Neural crest cell (in vitro differentiated cells): ENCODE measurements at places on chromosomes 1 and 21. TPM values are rescaled to one million over a fixed set of nuclear protein-coding genes. Genes with fewer than 3 reads are reported as not detected.

GRCh38 chr1:19163261-19163660 lies 46.8 kb downstream of the UBR4 start:
- H3K27me3 ChIP-seq, result no peaks in the 10 kb centered on the region
- H3K4me1 ChIP-seq, result no peaks in the 10 kb centered on the region
- H3K4me3 ChIP-seq, result no peak overlapping the region
- no peak for DNase-seq

- H3K4me3 ChIP-seq, result no peak overlapping the region
- DNase-seq, result no peak
- no peaks in the 10 kb centered on the region for H3K27me3 ChIP-seq
- H3K27ac ChIP-seq, result no peak overlapping the region
- H3K36me3 ChIP-seq, result no peaks in the 10 kb centered on the region
- peaks cover 5% of the 10 kb centered on the region for H3K4me1 ChIP-seq
Measured at GRCh38 chr21:34771512-34772028, 102.8 kb downstream of the CLIC6 start.

GRCh38 chr1:223358826-223359225 lies 5.2 kb downstream of the SUSD4 start:
- H3K27me3 ChIP-seq, result peaks cover 87% of the 10 kb centered on the region
- no peaks in the 10 kb centered on the region for H3K36me3 ChIP-seq
- peaks cover 15% of the 10 kb centered on the region for H3K4me1 ChIP-seq
- H3K4me3 ChIP-seq, result no peak overlapping the region

GRCh38 chr1:154851392-154852177 lies 18.5 kb downstream of the KCNN3 start:
- no peaks in the 10 kb centered on the region for H3K27me3 ChIP-seq
- no peak overlapping the region for H3K4me3 ChIP-seq
- peak overlapping the region; percentile 30 for H3K27ac ChIP-seq
- peak; percentile 32 for DNase-seq

GRCh38 chr1:58811303-58811702 lies 27.5 kb upstream of the JUN start:
- H3K4me1 ChIP-seq, result peaks cover 34% of the 10 kb centered on the region
- no peaks in the 10 kb centered on the region for H3K36me3 ChIP-seq
- H3K27me3 ChIP-seq, result no peaks in the 10 kb centered on the region
- H3K27ac ChIP-seq, result no peak overlapping the region
- DNase-seq, result no peak
- H3K4me3 ChIP-seq, result no peak overlapping the region

GRCh38 chr1:65045022-65045817 lies 78.9 kb upstream of the JAK1 start:
- no peak for DNase-seq
- H3K27ac ChIP-seq, result no peak overlapping the region
- no peaks in the 10 kb centered on the region for H3K27me3 ChIP-seq
- H3K4me3 ChIP-seq, result no peak overlapping the region
- no peaks in the 10 kb centered on the region for H3K36me3 ChIP-seq

DNA sequence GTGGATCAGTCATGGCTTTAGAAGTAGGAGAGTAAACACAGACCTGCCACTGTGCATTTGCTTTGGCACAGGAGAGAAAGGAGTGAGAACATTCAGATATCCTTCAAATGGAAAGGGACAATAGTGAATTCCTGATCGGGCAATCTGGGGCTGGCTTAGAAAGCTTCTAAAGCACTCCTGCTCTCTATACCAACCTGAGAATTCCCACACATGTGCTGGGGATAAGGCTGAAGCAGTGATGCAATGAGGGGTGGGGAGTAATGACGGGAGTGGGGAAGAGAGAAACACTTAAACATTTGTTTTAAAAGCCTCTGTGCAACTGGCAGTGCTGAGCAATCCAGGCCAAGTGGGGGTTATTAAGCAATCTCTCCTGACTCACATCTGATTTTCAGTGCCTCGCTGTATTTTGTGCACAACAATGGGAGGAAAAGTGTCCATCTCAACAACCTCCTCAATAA lies 108.8 kb downstream of the KIAA0319L start:
- H3K4me1 ChIP-seq, result peaks cover 8% of the 10 kb centered on the region
- H3K4me3 ChIP-seq, result no peak overlapping the region
- no peak for DNase-seq
- H3K27ac ChIP-seq, result no peak overlapping the region

DNA sequence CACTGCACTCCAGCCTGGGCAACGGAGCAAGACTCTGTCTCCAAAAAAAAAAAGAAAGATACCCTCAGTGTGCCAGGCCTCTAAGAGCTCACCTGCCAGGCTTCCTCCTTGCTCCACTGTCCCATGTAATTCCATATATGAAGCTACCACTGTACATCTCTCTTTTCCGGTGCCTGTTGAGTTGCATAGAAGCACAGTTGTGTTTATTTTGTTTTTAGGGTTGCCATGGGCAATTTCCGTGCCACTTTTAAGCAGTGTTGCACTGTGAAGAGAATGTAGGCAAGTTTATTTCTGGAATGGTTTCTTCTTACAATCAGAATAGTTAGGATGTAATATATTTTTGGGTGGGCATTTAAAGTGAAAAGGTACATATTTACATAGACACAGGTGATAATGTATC lies 23.3 kb downstream of the MR1 start:
- peaks cover 3% of the 10 kb centered on the region for H3K27me3 ChIP-seq
- peaks cover 2% of the 10 kb centered on the region for H3K36me3 ChIP-seq
- DNase-seq, result no peak

- H3K4me3 ChIP-seq, result no peak overlapping the region
- no peak overlapping the region for H3K27ac ChIP-seq
- H3K36me3 ChIP-seq, result no peaks in the 10 kb centered on the region
- peaks cover 3% of the 10 kb centered on the region for H3K27me3 ChIP-seq
Measured at GRCh38 chr1:101115112-101115511, 89.5 kb upstream of the DPH5 start.

GRCh38 chr1:38394303-38394702 lies 347.7 kb upstream of the POU3F1 start:
- no peak overlapping the region for H3K27ac ChIP-seq
- peaks cover 18% of the 10 kb centered on the region for H3K36me3 ChIP-seq
- no peaks in the 10 kb centered on the region for H3K4me1 ChIP-seq

GRCh38 chr1:54384918-54385726 lies 21.1 kb downstream of the SSBP3 start:
- no peaks in the 10 kb centered on the region for H3K27me3 ChIP-seq
- H3K4me1 ChIP-seq, result peaks cover 28% of the 10 kb centered on the region
- no peak overlapping the region for H3K4me3 ChIP-seq
- peaks cover 3% of the 10 kb centered on the region for H3K36me3 ChIP-seq
- H3K27ac ChIP-seq, result no peak overlapping the region

DNA sequence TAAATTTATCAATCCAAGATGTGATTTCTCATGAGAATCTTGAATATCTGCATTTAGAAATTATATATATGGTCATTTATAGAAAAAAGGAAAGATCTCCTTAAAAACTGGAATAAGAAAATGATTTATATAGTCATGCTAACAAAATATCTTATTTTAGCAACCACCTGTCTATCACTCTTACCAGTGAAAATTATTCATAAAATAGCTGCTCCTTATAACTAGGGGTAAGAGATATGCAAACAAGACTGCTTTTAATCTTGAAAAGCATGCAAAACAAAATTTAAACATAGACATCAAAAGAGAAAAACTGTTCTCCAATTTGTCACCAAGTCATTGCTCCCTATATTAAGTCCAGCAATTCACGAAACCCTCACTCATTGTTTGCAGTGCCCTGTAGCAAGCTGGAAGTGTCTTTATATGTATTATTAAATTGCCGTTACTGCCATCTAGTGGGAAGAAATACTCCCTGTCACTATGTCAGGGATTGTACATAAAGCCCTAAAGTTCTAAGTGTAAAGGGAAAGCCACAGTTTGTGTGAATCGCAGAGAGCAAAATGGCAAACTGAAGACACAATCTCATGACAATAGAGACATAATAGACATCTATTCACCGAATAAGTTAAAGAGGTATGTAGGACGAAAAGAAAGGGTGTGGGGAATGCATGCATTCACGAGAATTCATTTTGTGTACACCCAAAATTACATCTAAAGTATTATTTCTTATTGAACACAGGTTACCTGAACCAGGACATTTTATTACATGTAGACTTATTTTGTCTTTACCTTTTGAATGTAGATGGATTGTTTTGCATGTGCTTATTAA lies 600.5 kb downstream of the USP25 start:
- peaks cover 21% of the 10 kb centered on the region for H3K4me1 ChIP-seq
- DNase-seq, result peak; percentile 26
- no peak overlapping the region for H3K27ac ChIP-seq
- no peak overlapping the region for H3K4me3 ChIP-seq
- peaks cover 7% of the 10 kb centered on the region for H3K36me3 ChIP-seq

- no peak for DNase-seq
- H3K27me3 ChIP-seq, result no peaks in the 10 kb centered on the region
- no peaks in the 10 kb centered on the region for H3K36me3 ChIP-seq
- H3K4me1 ChIP-seq, result no peaks in the 10 kb centered on the region
Measured at GRCh38 chr1:55347041-55347440, 131.9 kb upstream of the USP24 start.

The TFF2 gene
- total RNA-seq, result not detected in 2 replicates

The NECTIN4 gene
- not detected in 2 replicates for total RNA-seq

The MPZ gene
- 50.2 and 51.3 TPM in 2 replicates for total RNA-seq

The RIMS3 gene
- 22.4 and 22.9 TPM in 2 replicates for total RNA-seq

The PLA2G2D gene
- total RNA-seq, result not detected in 2 replicates

The RBM11 gene
- total RNA-seq, result 0.36 and 0.65 TPM in 2 replicates

The GBP5 gene
- total RNA-seq, result not detected in 2 replicates

The TSTD1 gene
- total RNA-seq, result 6.7 and 7.2 TPM in 2 replicates

The CNR2 gene
- total RNA-seq, result not detected in 2 replicates

The RASSF5 gene
- 1.2 and 1.4 TPM in 2 replicates for total RNA-seq

The PGLYRP4 gene
- not detected in 2 replicates for total RNA-seq

The PLA2G2F gene
- not detected in 2 replicates for total RNA-seq

The EXTL1 gene
- 7.6 and 8.1 TPM in 2 replicates for total RNA-seq
